Psoas muscle (tissue), 8 donors: ENCODE measurements at places on chromosomes 3 and 15. TPM values are rescaled to one million over a fixed set of nuclear protein-coding genes. Genes with fewer than 3 reads are reported as not detected.

GRCh38 chr15:83656943-83657528 lies 3.1 kb downstream of the ADAMTSL3 start:
- no peaks in the 10 kb centered on the region for H3K36me3 ChIP-seq
- no peak overlapping the region for H3K27ac ChIP-seq
- H3K4me3 ChIP-seq: no peak overlapping the region
- DNase-seq: no peak

- peaks cover 8% of the 10 kb centered on the region for H3K4me1 ChIP-seq
- no peaks in the 10 kb centered on the region for H3K36me3 ChIP-seq
- H3K4me3 ChIP-seq: no peak overlapping the region
- DNase-seq: no peak
- no peaks in the 10 kb centered on the region for H3K27me3 ChIP-seq
Observed at GRCh38 chr3:126979046-126979628, 3.8 kb upstream of the PLXNA1 start.

DNA sequence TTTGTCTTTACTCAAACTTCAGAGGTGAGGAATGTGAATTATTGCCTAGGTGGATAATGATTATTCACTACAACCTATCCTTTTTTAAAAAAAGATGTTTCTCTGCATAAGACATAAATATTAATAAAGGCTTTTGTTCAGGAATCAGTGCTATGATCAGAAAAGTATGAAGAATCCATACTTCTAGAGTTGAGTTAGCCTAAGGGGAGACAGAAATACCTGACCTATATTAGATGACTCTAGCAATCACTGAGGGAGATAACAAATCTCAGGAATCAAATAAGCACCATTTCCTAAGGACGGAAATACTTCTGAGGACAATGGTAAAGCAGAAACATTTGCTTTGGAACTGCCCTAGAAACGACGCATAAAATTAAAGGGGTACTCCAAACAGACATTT lies 763.8 kb downstream of the GBE1 start:
- no peaks in the 10 kb centered on the region for H3K27me3 ChIP-seq
- H3K4me3 ChIP-seq: no peak overlapping the region
- H3K27ac ChIP-seq: no peak overlapping the region
- no peak for DNase-seq
- no peaks in the 10 kb centered on the region for H3K4me1 ChIP-seq

DNA sequence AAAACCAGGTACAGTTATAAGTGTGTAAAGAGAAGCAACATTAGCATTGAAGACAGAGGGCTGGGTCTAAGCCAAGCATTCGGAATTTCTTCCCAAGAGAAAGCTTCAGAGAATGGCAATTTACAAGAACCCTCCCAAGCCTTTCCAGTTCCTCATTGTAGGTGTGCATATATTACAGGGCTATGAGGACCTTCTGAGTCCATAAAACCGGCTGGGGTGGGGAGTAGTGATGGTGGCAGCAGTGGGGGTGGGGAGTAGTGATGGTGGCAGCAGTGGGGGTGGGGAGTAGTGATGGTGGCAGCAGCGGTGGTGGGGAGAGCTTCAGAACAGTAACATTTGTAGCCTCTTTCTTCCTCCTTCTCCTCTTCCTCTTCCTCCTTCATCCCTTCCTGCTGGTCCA lies 368.7 kb upstream of the UMPS start:
- H3K36me3 ChIP-seq: no peaks in the 10 kb centered on the region
- H3K4me3 ChIP-seq: no peak overlapping the region
- no peaks in the 10 kb centered on the region for H3K4me1 ChIP-seq

DNA sequence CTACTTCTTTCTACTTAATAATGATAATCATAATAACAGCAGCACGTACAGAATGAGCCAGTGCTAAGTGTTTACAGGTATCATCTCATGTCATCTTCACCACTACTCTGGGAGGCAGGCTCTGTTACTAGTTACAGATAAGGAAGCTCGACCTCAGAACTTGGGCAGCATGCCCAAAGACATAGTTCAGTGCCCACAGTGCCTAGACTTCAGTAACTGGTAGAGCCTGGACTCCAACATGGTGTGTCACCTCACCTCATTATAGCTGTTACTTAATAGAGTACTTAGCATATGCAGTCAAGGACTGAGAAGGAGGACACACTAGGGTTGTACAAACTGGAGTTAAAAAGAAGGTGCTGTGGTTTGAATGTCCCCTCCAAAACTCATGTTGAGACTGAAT lies 7.6 kb downstream of the GADL1 start:
- no peak for DNase-seq
- no peaks in the 10 kb centered on the region for H3K4me1 ChIP-seq
- no peak overlapping the region for H3K27ac ChIP-seq
- no peaks in the 10 kb centered on the region for H3K36me3 ChIP-seq

SLC22A13 gene
- total RNA-seq: 0.62 TPM

LRRC31 gene
- total RNA-seq: not detected

- no peak overlapping the region for H3K4me3 ChIP-seq
- no peaks in the 10 kb centered on the region for H3K27me3 ChIP-seq
Observed at GRCh38 chr3:15181511-15181910, 24.5 kb upstream of the CAPN7 start.

STX19 gene
- total RNA-seq: not detected

GRCh38 chr3:150349314-150350097 lies 58.6 kb upstream of the TSC22D2 start:
- no peak overlapping the region for H3K4me3 ChIP-seq
- peaks cover 29% of the 10 kb centered on the region for H3K4me1 ChIP-seq
- no peaks in the 10 kb centered on the region for H3K36me3 ChIP-seq
- no peaks in the 10 kb centered on the region for H3K27me3 ChIP-seq
- DNase-seq: peak; percentile 55
- peak overlapping the region; percentile 58 for H3K27ac ChIP-seq

- H3K4me1 ChIP-seq: peaks cover 19% of the 10 kb centered on the region
- no peaks in the 10 kb centered on the region for H3K36me3 ChIP-seq
- no peaks in the 10 kb centered on the region for H3K27me3 ChIP-seq
- H3K4me3 ChIP-seq: no peak overlapping the region
- no peak overlapping the region for H3K27ac ChIP-seq
- no peak for DNase-seq
Observed at GRCh38 chr3:100214574-100214964, 46.2 kb upstream of the TBC1D23 start.

DNA sequence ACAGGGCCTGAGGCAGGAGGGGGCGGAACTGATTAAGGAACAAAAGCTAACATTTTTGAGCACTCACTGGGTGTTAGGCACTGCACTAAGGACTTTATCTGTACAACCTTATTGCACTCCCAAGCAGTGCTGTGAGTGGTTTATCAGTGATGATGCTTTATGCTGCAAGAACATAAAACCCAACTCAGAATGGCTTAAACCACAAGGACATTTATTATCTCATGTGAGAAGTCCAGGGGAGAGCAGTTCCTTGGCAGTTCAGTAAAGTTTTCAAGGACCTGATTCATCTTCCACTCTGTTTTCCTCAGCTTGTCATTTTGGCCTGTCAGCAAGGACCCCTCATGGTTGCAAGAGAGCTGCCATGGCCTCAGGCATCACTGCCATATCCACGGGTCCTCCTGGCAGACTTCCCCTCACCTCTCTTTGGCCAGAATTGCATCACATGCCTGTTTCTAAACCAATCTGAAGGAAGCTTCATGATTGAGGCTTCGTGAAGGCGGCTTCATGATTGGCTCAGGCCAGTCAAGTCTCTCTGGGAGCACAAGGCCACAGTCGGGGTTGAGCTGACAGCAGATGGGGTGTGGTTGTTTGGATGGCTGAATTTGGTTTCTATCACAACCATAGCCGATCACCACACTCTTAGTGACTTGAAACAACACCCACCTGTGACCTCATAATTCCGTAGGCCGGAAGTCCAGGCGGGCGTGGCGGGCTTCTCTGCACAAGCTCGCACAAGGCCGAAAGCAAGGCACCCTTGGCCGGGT lies 15.8 kb downstream of the EFCC1 start:
- no peak overlapping the region for H3K4me3 ChIP-seq
- peak overlapping the region; percentile 61 for H3K27ac ChIP-seq
- no peaks in the 10 kb centered on the region for H3K27me3 ChIP-seq
- H3K4me1 ChIP-seq: peaks cover 8% of the 10 kb centered on the region

GRCh38 chr3:9955067-9955502 lies 2.9 kb upstream of the PRRT3 start:
- H3K27me3 ChIP-seq: no peaks in the 10 kb centered on the region
- H3K4me3 ChIP-seq: no peak overlapping the region
- H3K27ac ChIP-seq: peak overlapping the region; percentile 75

- peak overlapping the region; percentile 52 for H3K4me3 ChIP-seq
- no peaks in the 10 kb centered on the region for H3K36me3 ChIP-seq
- H3K27ac ChIP-seq: no peak overlapping the region
- H3K4me1 ChIP-seq: peaks cover 3% of the 10 kb centered on the region
- H3K27me3 ChIP-seq: no peaks in the 10 kb centered on the region
Observed at GRCh38 chr15:84955089-84955848, 26.4 kb upstream of the PDE8A start.

GRCh38 chr3:78690766-78691165 lies 1077.0 kb downstream of the ROBO1 start:
- H3K4me3 ChIP-seq: no peak overlapping the region
- no peaks in the 10 kb centered on the region for H3K4me1 ChIP-seq
- H3K27ac ChIP-seq: no peak overlapping the region
- no peak for DNase-seq

GRCh38 chr15:79294075-79294474 lies 11.6 kb downstream of the ANKRD34C start:
- no peak for DNase-seq
- H3K27ac ChIP-seq: no peak overlapping the region
- H3K4me3 ChIP-seq: no peak overlapping the region
- no peaks in the 10 kb centered on the region for H3K27me3 ChIP-seq
- H3K4me1 ChIP-seq: no peaks in the 10 kb centered on the region

GRCh38 chr15:58770519-58770856 lies 614 bp upstream of the MINDY2 start:
- H3K27me3 ChIP-seq: no peaks in the 10 kb centered on the region
- H3K4me3 ChIP-seq: peak overlapping the region; percentile 97
- peak overlapping the region; percentile 98 for H3K27ac ChIP-seq
- no peaks in the 10 kb centered on the region for H3K36me3 ChIP-seq
- peaks cover 34% of the 10 kb centered on the region for H3K4me1 ChIP-seq
